Ammon's horn (tissue), 1 donor: ENCODE measurements at places on chromosomes 11 and 22.
A peak's percentile ranks its signal among the peaks of the same experiment; 100 is the strongest.

DNA sequence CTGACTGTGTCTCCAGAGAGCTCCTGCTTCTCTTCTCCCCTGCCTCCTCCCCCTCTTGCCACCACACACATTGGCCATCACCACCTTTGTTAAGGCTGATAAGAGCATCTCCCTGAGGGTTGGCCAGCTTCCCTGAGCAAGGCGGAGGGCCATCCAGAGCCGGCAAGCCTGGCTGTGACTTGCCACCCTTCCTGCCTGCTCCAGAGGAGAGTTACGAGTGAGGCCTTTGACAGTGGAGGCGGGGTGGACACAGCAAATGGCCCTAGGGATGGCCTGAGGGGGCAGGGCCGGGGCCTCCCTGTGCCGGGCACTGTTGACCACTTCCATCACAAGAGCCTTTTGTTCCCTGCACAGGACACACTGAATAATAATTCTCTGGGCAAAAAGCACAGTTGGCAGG lies 5.4 kb downstream of the FREY1 start:
- peak; percentile 94 for DNase-seq

DNA sequence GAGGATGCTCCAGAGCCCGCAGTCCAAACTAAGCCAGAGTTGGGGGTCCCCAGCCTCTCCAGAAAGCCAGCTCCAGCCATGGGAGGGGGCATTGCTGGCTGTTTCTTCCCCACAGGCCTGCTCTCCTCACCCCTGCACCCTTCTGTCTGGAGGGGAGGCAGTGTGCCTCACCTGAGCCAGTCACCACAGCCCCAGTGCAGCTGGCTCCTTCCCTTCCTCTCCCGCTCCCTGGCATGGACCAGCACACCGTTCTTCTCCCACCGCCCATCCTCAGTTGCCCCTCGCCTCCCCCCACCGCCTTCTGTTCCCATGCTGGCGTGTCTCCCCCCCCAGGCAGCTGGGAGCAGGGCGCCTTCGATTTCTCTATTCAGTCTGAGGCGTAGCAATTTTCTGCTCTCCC lies 110.5 kb upstream of the THY1 start:
- DNase-seq, result no peak

GRCh38 chr11:57426439-57426928 lies 437 bp downstream of the SLC43A3 start:
- no peak for DNase-seq

GRCh38 chr11:64283092-64283491 lies 1.4 kb downstream of the BAD start:
- DNase-seq, result no peak

GRCh38 chr11:8989453-8989852 lies 14.3 kb downstream of the NRIP3 start:
- no peak for DNase-seq

GRCh38 chr22:25461301-25461700 lies 103.2 kb upstream of the GRK3 start:
- no peak for DNase-seq

GRCh38 chr11:94128291-94128745 lies 323 bp upstream of the PANX1 start:
- DNase-seq, result peak; percentile 45
